ENCODE measurements at places on chromosomes 1 and 21. TPM values are rescaled to one million over a fixed set of nuclear protein-coding genes. Genes with fewer than 3 reads are reported as not detected.

Gene AZIN2
- 8.7 TPM for total RNA-seq

Gene HRNR
- total RNA-seq: not detected

Gene OR2T11
- total RNA-seq: not detected

Gene TBX19
- 1.00 TPM for total RNA-seq

Gene SV2A
- 63.2 TPM for total RNA-seq

Gene CD1C
- not detected for total RNA-seq

Gene HES3
- not detected for total RNA-seq

Gene LRRC71
- 0.64 TPM for total RNA-seq

Gene ATP1A4
- 0.64 TPM for total RNA-seq

Gene PLA2G2E
- not detected for total RNA-seq

Gene FOXD2
- 0.18 TPM for total RNA-seq

Gene UTS2
- total RNA-seq: not detected

Gene PLEKHN1
- not detected for total RNA-seq

Gene ST6GALNAC3
- total RNA-seq: 15.2 TPM

Gene CLIC6
- total RNA-seq: 0.18 TPM

Measured in cerebellum (tissue), 4 donors.